ENCODE measurements at places on chromosomes 2 and 18. TPM values are rescaled to one million over a fixed set of nuclear protein-coding genes. Genes with fewer than 3 reads are reported as not detected.

The GRHL1 gene
- 2.3 TPM for total RNA-seq

The CCDC85A gene
- total RNA-seq, result 2.8 TPM

The CMPK2 gene
- total RNA-seq, result 4.9 TPM

The FOXI3 gene
- not detected for total RNA-seq

The SCN1A gene
- not detected for total RNA-seq

- DNase-seq, result no peak
Observed at GRCh38 chr18:13125191-13125590, 93.4 kb upstream of the LDLRAD4 start.

GRCh38 chr2:109715313-109715805 lies 78.7 kb upstream of the RGPD5 start:
- DNase-seq, result peak; percentile 61

GRCh38 chr18:21074336-21075323 lies 37.0 kb downstream of the ROCK1 start:
- no peak for DNase-seq

GRCh38 chr2:36389091-36389564 lies 33.5 kb downstream of the CRIM1 start:
- no peak for DNase-seq

GRCh38 chr2:149000158-149000938 lies 38.2 kb upstream of the LYPD6B start:
- no peak for DNase-seq

DNA sequence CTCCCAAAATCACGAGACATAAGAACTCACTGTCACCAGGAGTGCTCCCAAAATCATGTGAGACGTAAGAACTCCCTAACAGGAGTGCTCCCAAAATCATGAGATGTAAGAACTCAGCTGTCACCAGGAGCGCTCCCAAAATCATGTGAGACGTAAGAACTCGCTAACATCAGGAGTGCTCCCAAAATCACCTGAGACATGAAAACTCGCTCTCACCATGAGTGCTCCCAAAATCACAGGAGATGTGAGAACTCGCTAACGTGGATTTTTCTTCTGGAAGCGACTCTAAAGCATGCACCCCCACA lies 53.1 kb downstream of the CTDP1 start:
- DNase-seq, result no peak

DNA sequence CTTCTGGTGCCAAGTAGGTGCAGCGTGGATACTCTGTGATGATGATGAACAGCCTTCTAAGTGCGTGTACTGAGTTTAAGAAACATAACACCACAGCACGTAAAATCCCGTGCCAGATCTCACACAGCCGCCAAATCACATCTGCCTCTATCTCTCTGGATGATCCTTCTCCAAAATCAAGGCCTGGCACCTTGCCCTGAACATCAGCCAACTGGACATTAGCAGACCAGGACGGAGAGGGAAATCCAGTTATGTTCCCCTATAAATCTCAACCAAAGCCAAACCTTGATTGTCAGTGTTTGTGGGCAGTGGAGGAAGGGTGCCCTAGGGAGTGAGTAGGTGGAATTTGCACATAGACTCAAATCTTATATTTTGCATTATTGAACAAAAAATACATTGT lies 164.3 kb downstream of the MIB1 start:
- peak; percentile 82 for DNase-seq

GRCh38 chr18:58398648-58399398 lies 230.1 kb downstream of the ALPK2 start:
- no peak for DNase-seq

DNA sequence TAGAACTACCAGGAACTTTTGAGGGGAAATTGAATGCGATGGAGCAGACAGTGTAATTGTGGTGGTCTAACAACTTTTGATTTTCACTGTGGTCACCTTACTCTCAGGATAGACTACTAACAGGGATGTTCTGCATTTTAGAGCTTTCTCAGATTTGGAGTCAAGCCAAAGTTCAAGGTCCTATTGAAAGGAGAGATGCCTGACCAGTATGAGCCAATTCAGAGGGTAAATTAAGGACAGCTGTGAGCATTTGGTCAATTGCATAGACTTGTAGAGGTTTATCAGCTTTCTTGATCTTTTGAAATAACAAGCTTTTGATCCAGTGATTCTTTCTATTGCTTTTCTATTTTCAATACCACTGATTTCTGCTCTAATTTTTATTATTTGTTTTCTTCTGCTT lies 1095.7 kb upstream of the CNTNAP5 start:
- no peak for DNase-seq

DNA sequence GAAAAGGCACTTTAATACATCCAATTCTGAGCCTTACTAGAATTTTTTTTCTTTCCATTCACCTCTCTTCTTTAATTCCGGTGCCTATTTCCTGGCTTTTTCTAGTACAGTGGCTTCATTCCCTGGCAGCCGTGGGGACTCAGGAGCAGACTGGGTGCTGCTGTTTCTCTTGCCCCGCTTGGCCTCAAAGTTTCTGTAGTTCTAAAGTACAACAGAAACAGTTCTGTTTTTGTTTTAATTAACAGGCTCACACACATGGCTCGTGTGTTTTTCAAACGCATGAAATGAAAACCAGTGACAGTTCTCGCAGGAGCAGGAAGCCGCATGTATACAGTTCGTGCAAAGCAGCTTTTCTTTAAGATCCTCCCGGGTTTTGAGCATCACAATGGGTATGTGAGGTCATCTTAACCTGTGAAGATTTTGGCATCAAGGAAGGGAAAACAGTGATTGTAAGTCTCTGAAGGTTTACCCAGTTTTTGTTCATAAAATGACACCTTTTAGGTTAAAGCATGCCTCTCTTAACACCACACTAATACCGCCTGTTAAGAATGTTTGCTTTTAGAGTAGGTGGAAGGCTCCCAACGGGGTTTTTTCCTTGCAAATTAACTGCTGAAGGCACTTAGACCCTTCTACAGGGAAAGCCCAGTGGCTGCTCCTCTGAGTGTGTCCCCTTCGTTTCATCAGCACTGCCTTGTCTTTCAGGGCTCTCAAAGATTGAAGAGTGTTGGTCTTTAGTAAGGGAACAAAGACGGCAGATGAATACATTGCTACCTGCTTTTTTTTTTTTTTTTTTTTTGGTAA lies 5.8 kb downstream of the FZD7 start:
- DNase-seq, result no peak

DNA sequence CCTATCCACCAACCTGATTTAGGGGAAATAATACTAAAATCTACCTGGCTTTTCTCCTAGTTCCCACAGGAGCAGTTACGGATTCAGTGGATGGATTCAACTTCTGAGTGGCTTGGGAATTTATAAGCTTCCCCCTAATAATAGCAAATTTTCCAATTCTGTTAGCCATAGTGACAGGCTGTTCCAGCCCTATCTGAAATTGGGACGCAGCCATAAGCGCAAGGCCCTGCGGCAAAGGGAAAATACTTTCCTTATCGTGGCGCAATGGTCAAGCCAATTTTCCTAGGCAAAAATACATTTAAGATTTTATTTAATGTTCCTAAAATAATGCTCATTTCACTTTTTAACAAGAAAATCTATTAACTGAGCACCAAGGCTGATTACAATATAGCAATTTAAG lies 49.7 kb downstream of the CDH2 start:
- no peak for DNase-seq

DNA sequence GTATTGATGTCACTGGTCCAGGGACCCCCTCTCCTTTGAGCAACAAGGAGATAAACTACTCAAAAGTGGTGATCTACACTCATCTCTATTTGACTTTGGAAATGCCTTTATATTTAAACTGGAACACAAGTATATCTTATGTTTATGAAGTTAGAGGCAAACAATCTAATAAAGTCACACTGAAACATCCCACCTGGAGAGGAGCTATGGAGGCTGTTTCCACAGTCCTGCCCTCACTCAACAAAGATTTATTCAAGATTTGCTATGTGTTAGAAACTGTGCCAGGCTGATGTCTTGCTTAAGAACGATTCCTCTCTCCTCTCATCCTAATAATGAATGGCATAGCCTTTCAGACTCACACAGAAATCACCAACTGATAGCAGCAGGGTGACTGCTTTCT lies 140.8 kb downstream of the ALPK2 start:
- DNase-seq, result no peak

DNA sequence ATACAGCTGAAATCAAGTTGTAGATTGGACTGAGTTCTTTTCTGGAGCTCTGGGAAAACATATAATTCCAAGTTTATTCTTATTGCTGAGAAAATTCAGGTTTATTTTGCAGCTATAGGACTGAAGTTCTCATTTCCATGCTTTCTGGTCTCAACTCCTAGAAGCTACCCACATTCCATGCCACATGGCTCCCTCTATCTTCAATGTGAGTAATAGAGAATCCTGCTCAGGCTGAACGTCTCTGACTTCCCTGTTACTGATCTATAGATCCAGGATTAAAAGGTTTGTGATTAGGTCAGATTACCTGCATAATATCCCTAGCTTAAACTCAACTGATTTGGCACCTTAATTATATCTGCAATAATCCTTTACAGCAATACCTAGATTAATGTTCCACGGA lies 453.8 kb upstream of the MC4R start:
- no peak for DNase-seq

- peak; percentile 78 for DNase-seq
Observed at GRCh38 chr2:241810307-241811200, 1.6 kb downstream of the NEU4 start.

DNA sequence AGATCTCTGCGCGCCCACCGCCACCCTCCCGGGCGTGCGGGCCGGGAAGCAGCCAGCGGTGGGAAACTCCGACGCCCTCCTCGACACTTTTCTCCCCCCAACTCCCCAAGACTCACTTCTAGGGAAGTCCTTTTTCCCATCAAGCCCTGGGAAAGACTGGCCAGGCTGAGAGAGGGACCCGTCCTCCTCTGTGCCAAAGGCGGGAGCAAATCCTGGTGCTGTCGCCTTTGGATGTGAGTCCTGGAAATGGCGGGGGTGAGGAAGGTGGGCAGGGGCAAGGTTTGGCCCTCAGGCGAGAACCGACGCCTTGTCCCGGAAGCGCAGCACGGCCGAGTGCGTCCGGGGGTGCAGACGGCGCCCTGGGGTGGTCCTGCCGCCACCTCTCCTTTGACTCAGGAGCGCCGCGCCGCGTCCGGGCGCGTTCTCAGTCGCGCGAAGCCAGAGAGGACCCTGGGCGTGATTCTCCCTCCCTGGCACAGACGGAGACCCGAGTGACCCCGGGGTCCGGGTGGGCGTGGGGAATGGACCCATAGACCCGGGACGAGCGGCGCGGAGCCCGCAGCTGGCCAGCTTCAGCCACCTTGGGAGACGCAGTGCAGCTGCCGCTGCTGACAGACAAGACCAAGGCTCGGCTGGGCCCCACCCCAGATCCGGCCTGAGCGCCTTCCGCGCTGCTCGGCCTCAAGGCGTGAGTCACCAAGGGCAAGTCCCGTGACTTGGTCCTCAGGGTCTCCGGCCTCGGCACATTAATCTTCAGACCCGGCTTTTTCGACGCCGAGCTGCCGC lies 3.5 kb upstream of the LBX2 start:
- peak; percentile 94 for DNase-seq

GRCh38 chr2:241759067-241759807 lies 17.4 kb upstream of the GAL3ST2 start:
- peak; percentile 44 for DNase-seq

GRCh38 chr2:36356298-36356989 lies 866 bp downstream of the CRIM1 start:
- peak; percentile 89 for DNase-seq

DNA sequence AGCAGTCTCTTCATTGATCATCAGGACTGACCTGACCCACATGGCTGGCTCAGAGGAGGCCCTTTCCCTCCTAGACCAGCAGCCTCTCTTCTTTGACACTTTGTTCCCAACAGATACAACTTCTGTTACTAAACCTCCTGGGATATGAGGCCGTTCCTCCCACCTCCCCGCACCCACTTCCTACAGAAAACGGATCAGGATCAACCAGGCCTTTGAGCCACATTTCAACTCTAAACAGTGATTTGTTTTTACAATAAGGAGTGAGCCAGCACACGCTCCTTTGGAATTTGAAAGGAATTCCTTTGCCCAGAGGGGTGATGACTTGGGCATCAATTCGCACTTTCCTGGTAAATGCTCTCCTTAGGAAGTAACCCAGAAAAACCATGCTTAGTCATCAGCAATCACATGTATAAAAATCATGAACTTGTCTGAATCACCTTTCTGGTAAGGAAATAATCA lies 180.4 kb downstream of the FAM124B start:
- DNase-seq, result no peak
